ENCODE measurements at places on chromosomes 6 and 20. TPM values are rescaled to one million over a fixed set of nuclear protein-coding genes. Genes with fewer than 3 reads are reported as not detected.

The SAPCD1 gene
- total RNA-seq, result 1.9 TPM

The SOX4 gene
- 16.2 TPM for total RNA-seq

The VWA7 gene
- 0.19 TPM for total RNA-seq

The AIG1 gene
- total RNA-seq, result 35.8 TPM

The MAP7 gene
- total RNA-seq, result 0.99 TPM

The MYLK4 gene
- total RNA-seq, result 0.53 TPM

The PEX7 gene
- 11.1 TPM for total RNA-seq

The ATP5F1E gene
- 49.7 TPM for total RNA-seq

The GSTA3 gene
- total RNA-seq, result 0.19 TPM

The TMEM14B gene
- 75.6 TPM for total RNA-seq

The STX11 gene
- total RNA-seq, result 3.6 TPM
